ENCODE measurements at places on chromosomes 3 and 15.

- DNase-seq = no peak
Measured at GRCh38 chr3:32180141-32180784, 58.2 kb upstream of the CMTM8 start.

GRCh38 chr3:187935623-187936156, 190.4 kb upstream of the BCL6 start:
- DNase-seq = peak; percentile 91

DNA sequence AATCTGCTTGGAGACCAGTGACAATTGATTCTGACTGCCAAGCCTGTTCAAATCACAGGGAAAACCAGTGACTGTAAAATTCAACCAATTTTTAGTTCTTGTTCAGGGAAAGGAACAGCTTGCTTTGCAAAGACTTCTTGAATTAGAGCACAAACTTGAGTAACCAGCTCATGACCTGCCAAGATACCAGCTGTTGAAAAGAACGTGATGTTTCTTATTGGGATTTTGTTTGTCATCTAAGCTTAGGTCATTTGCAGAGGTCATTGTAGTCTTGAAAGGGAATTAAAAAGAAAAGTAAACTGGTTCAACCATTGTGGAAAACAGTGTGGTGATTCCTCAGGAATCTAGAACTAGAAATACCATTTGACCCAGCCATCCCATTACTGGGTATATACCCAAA, 428.2 kb downstream of the GRM7 start:
- DNase-seq = no peak

DNA sequence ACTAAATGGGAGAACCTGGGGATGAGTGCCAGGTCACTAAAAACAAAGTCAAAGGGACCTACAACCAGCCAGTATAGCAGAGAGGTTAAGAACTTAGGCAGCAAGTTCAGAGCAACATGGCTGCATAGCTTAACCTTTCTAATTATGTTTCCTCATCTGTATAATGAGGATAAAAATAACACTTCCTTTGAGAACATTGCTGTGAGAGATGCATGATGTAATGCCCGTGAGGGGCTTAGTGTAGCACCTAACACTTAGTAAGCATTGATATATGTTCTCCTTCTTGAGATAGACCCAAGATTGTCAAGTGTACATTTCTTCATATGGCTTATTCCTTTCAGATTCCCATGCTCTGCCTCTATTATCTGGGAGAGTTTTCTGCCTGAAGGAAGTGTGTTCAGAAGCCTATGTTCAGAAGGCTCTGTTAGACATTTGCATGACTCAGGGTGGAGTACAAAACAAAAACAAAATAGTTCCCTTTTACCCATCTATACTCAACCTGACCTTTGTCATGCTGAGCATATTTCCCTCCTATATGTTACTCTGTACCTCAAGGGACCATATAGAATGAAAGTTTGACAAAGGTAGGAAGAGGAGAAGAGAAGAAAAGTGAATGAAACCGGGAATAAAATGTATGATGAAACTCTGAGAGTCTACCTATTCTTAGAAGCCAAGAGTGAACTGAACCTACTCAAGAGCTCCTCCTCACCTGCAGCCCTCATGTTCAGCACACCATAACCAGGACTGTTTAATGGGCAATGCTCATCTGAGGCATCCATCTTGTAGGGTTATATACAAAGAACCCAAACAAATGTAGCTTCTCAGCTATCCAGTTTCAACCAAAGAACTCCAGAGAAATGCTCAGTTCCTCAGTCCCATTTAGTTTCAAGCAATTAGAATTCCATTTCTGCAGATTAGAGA, 70.7 kb upstream of the KCNMB2 start:
- no peak for DNase-seq

DNA sequence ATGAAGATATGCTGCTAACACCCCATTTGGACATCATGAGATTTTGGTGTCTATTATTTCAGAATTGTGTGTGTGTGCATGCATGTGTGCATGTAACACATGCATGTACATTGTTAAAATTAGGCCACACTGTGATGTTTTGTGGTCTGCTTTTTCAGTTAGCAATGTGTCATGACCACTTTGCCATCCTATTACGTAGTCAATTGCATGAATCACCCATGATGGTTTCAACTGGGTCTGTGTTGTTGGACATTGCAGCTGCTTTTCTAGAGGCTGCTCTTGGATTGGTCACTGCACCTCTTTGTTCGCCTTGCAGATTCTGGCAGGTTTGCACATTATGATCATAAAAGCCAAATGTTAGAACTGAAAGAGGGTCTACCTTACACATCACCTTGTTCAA, 101.0 kb upstream of the THBS1 start:
- no peak for DNase-seq

GRCh38 chr3:146169891-146170290, 8.9 kb upstream of the PLOD2 start:
- DNase-seq = no peak

DNA sequence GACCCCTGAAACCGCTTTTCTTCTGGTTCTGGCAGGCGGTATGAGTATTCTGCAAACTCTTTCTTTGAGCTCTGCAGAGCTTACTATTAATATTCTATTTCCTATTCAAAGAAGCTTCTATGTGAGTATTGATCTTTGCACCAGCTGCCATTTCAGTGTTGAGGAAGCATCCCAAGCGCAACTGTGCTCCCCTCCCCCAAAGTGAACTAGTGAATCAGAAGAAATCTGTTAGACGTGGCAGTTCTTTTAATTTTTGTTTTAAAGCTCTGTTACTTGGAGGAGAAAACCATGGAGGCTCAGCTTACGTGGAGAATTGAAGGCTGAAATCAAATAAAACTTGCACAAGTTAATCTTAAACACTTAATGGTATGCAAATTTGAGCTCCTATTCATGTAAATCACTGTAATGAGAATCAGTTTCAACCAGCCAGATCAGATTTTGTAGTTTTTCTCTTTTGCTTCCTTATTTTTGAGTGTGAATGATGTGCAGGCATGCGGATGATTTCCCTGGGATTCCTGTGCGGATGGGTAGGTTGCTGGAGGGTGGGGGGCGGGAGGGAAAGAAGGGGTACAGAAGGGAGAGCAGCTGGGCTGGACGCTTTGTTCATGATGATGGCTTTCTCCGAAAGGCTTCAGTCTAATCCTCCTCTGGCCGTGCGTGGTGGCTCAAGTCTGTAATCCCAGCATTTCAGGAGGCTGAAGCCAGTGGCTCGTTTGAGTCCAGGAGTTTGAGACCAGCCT, 16.1 kb upstream of the AGBL1 start:
- no peak for DNase-seq

DNA sequence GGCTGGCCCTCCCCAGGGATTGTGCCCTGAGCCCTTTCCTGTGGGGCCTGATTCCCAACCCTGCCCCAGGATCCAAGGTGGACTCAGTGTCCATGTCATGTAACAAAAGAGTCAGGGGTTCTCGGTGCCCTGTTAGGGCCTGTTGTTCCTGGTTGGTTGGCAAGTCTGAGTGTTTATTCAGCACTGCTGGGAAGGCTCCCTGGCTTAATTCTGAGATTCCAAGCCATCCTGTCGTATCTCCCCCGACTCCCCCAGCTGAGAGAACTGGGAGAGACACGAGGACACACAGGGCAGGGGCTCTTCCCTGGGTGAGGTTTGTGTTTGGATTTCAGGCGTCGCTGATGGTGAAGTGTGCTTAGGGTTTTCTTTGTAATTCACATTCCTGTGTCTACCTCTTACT, 78.3 kb downstream of the EEFSEC start:
- no peak for DNase-seq
